Osteocyte (in vitro differentiated cells): ENCODE measurements at places on chromosomes 3 and 15. TPM values are rescaled to one million over a fixed set of nuclear protein-coding genes. Genes with fewer than 3 reads are reported as not detected.
A peak's percentile ranks its signal among the peaks of the same experiment; 100 is the strongest.

DNA sequence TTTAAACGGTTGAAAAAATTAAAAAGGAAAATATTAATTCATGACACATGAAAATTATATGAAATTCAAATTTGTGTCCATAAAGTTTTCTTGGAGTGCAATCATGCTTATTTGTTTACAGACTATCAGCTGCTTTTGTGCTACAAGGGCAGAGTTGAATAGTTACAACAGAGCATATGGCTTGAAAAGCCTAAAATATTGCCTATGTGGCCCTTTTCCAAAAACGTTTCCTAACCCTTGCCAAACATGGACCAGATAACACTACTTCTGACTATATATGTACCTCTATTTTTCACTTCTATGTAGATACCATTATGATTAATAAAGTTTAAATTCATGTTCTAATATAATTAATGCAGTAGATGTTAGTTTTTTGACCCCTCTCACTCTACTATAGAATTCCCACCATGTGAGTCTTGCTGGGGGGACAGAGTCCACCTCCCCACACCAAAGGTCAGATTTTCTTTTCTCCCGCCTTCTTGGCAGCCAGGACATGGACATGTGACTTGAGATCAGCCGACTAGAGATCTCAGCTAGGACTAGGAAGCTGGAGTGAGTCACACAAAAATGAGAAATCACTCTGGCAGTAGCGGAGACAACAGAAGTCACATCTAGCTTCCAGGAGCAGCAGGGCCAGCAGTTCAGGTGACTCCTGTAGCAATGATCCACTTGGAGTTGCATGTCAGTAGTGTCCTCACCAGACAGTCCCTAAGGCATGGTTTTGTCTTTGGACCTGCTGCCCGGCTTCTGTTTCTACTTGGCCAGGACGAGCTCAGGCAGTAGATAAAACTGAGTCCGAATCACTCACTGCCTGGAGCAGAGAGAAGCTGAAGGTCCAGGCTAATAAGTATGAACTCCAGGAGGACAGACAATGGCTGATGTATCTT is 22.4 kb downstream of the CIAO2A start:
- H3K27ac ChIP-seq, result peak overlapping the region; percentile 86
- H3K4me1 ChIP-seq, result peaks cover 28% of the 10 kb centered on the region
- H3K27me3 ChIP-seq, result no peaks in the 10 kb centered on the region
- H3K36me3 ChIP-seq, result peaks cover 18% of the 10 kb centered on the region
- no peak for DNase-seq

DNA sequence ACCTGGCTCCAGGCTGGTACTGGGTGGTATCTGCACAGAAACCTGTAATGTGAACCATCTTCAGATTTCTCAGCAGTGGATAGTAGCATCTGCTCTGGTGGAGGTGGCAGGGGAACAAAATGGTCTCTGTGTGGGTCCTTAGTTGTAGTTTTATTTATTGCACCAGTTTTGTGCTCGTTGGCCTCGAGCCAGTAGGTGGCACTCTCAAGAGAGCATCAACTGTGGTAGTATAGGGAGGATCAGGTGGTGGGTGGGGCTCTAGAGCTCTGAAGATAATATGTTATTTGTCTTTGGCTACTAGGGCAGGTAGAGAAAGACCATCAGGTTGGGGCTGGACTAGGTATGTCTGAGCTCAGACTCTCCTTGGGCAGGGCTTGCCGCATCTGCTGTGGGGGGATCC is 254.0 kb upstream of the GPR149 start:
- H3K27ac ChIP-seq, result no peak overlapping the region
- H3K4me1 ChIP-seq, result no peaks in the 10 kb centered on the region
- no peaks in the 10 kb centered on the region for H3K36me3 ChIP-seq
- no peak overlapping the region for H3K4me3 ChIP-seq
- no peak for DNase-seq
- H3K27me3 ChIP-seq, result no peaks in the 10 kb centered on the region

GRCh38 chr15:48861813-48862431 is 16.0 kb upstream of the EID1 start:
- H3K27me3 ChIP-seq, result no peaks in the 10 kb centered on the region
- DNase-seq, result no peak
- no peak overlapping the region for H3K27ac ChIP-seq

- DNase-seq, result no peak
- no peaks in the 10 kb centered on the region for H3K27me3 ChIP-seq
- H3K36me3 ChIP-seq, result peaks cover 45% of the 10 kb centered on the region
These were observed 33.4 kb downstream of the UBXN7 start for GRCh38 chr3:196398782-196399181.

GRCh38 chr3:148309390-148310035 is 388.2 kb upstream of the AGTR1 start:
- no peak overlapping the region for H3K27ac ChIP-seq
- DNase-seq, result no peak
- H3K27me3 ChIP-seq, result no peaks in the 10 kb centered on the region
- no peaks in the 10 kb centered on the region for H3K36me3 ChIP-seq
- H3K4me3 ChIP-seq, result no peak overlapping the region

PLSCR2 gene
- total RNA-seq, result not detected in 2 replicates
